ENCODE measurements at places on chromosomes 5 and 9. TPM values are rescaled to one million over a fixed set of nuclear protein-coding genes. Genes with fewer than 3 reads are reported as not detected.

The ABO gene
- total RNA-seq = 3.2 TPM

The LCN1 gene
- not detected for total RNA-seq

The PCDHA1 gene
- not detected for total RNA-seq

The S100Z gene
- total RNA-seq = not detected

The PCDHA5 gene
- 0.57 TPM for total RNA-seq

The QRFP gene
- total RNA-seq = not detected

The RLN1 gene
- total RNA-seq = 1.5 TPM

The SLC12A7 gene
- total RNA-seq = 12.9 TPM

The PCA3 gene
- 0.17 TPM for total RNA-seq

The CACNA1B gene
- total RNA-seq = not detected

The NUTM2G gene
- total RNA-seq = not detected

The ENTPD2 gene
- total RNA-seq = not detected

The TTC1 gene
- 29.6 TPM for total RNA-seq

The NRG2 gene
- total RNA-seq = 6.4 TPM

The PPP1R26 gene
- 9.0 TPM for total RNA-seq

The TRAPPC13 gene
- 22.9 TPM for total RNA-seq

The ZBED3 gene
- 29.5 TPM for total RNA-seq

The AQP7 gene
- 136 TPM for total RNA-seq

The RXFP3 gene
- not detected for total RNA-seq

The MYMK gene
- not detected for total RNA-seq

The TMEM232 gene
- total RNA-seq = 2.3 TPM

The ANKRD31 gene
- total RNA-seq = 0.38 TPM

The SPINK7 gene
- total RNA-seq = not detected

The SPINK13 gene
- not detected for total RNA-seq

The SDHA gene
- 71.6 TPM for total RNA-seq

The ACOT12 gene
- not detected for total RNA-seq

The SLC27A6 gene
- total RNA-seq = 0.44 TPM

The NMUR2 gene
- not detected for total RNA-seq

The KCTD16 gene
- under 0.01 TPM for total RNA-seq

The MAMDC2 gene
- total RNA-seq = 18.3 TPM

The PCDHGC5 gene
- 1.8 TPM for total RNA-seq

The NIM1K gene
- total RNA-seq = 0.44 TPM

The ZNF879 gene
- 7.2 TPM for total RNA-seq

The TNFAIP8 gene
- 86.9 TPM for total RNA-seq

The FLT4 gene
- total RNA-seq = 3.1 TPM

The SPINK6 gene
- total RNA-seq = not detected

The DNAH5 gene
- 1.1 TPM for total RNA-seq

The ARL10 gene
- total RNA-seq = 5.5 TPM
